NCI-H187 (cell line): ENCODE measurements at places on chromosomes 13 and 19.

DNA sequence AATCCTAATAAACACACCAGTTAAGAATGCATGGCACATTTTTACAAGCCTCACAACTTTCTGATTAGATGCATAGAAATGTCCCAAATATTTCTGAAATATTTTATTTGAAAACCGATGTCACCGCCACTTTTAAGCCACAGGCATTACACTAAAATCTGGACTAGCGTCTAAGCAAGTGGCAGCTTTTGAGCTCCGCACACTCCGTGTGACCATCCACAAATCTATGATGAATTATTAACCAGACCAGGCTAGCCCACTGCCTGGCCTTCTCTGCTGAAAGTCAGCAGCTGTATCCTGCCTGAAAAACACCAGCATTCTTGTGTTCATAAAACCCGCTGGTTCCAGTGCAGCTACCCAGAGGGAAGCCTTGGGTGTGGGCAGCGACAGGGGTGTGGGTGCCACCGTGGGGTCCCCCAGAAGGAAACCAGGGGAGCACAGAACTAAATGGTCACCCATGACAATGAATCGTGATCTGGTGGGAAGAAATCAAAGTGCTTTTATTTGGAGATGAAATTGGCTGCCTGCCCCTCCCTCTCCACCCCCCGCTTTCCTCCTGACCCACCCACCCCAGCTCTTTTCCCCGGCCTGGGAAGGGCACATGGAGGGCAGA, 13.8 kb downstream of the RASA3 start:
- no peak for DNase-seq

GRCh38 chr13:30818323-30818960, 83.1 kb downstream of the ALOX5AP start:
- no peak for DNase-seq

DNA sequence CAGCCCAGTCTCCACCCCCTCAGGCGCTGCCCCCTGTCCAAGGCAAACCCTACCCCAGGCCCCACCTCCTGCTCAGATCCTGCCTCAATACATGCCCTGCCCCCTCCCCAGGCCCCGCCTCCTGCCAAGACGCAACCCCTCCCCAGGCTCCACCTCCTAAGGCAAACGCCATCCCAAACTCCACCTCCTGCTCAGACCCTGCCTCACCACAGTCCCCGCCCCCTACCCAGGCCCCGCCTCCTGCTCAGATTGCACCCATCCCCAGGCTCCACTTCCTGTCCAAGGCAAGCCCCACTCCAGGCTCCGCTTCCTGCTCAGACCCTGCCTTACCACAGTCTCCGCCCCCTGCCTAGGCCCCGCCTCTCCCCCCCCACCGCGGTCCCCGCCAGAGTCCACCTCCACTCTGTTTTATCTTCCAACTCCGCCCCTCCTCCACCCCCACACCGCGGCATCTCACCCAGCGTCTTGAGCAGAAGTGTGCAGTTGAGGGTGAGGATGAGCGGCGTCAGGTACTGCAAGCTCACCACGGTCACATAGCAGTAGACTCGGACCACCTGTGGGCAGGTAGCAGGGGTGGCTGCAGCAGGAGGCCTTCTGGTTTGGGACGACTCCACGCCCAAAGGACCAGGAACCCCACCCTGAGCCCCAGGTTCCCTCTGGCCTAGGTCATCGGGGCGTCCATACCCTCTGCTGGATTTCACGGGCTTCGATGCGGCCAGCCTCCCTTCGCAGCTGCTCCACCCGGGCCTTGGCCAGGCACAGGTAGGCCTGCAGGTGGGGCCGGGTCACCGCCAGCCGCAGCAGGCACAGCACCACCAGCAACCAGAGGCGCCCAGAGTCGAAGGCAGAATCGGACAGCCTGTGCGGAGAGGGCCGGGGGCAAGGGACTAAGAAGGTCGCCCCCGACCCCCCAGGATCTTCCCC, 17.7 kb downstream of the TMEM161A start:
- DNase-seq, result no peak

DNA sequence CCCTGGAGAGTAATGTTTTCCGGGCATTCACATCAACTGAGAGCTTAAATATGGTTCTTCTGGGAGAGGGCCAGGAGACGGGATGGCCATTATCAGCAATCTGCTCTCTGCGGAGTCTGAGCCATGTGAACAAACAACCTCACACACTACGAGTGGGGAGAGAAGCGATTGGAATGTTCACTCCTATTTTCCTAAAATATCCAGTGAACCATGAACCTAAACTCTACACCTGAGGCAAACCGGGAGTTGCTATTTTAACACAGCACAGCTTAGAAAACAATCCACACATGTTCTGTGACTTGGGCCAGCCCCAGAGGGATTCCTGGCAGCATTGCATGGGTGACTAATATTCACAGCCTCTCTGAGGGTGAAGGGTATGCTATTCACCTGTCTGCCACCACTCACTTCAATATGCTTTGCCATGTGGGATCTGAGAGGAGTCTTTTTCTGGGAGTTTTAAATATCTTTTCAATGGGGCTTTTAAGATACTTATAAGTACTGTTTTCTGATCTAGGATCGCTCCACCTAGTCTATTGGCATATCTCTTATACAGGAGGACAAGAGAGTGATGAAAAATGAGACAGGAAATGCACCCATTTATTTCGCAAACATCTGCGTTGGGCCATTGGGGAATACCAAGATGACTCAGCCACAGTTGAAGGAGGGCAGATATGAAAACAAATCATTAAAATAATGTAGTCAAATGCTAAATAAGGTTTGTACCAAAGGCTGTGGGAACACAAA, 72.6 kb upstream of the SERP2 start:
- peak; percentile 33 for DNase-seq

- no peak for DNase-seq
These were observed 23.2 kb downstream of the PDX1 start for GRCh38 chr13:27942972-27943371.

DNA sequence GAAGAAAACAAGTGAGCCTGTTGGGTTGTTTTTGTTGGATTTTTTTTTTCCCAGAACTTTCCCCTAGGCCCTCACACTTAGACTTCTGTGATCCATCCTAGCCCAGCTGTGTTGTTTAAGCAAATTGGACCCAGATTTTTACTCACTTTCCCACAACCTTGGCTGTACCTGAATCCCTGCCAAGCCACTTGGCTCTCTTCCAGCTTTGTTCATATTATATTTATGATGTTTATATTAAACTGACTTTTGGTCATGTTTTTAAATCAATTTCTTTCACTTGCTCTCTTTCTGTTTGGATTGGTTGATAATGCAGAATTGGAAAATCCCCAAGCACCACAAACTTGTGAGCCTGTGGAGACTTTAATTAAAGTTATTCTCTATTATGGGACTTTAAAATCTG, 16.6 kb downstream of the OLFM4 start:
- DNase-seq, result no peak

GRCh38 chr13:79307433-79307861, 98.6 kb downstream of the RBM26 start:
- no peak for DNase-seq

- DNase-seq, result no peak
These were observed 74.2 kb downstream of the TRPM4 start for GRCh38 chr19:49231804-49232203.
